DMS79 (cell line): ENCODE measurements at places on chromosomes 2 and 18.
A peak's percentile ranks its signal among the peaks of the same experiment; 100 is the strongest.

- DNase-seq = no peak
Measured at GRCh38 chr2:162113776-162114168, 38.3 kb downstream of the GCG start.

GRCh38 chr2:26970928-26971627 lies 641 bp downstream of the MAPRE3 start:
- no peak for DNase-seq

- no peak for DNase-seq
Measured at GRCh38 chr18:42039396-42039795, 84.4 kb downstream of the PIK3C3 start.

DNA sequence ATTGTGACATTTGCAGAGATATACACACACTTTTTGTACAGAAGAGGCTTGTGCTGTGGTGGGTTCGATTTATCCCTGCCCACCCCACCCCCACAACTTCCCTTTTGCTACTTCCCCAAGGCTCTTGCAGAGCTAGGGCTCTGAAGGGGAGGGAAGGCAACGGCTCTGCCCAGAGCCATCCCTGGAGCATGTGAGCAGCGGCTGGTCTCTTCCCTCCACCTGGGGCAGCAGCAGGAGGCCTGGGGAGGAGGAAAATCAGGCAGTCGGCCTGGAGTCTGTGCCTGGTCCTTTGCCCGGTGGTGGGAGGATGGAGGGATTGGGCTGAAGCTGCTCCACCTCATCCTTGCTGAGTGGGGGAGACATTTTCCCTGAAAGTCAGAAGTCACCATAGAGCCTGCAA lies 40.0 kb downstream of the STEAP3 start:
- no peak for DNase-seq

DNA sequence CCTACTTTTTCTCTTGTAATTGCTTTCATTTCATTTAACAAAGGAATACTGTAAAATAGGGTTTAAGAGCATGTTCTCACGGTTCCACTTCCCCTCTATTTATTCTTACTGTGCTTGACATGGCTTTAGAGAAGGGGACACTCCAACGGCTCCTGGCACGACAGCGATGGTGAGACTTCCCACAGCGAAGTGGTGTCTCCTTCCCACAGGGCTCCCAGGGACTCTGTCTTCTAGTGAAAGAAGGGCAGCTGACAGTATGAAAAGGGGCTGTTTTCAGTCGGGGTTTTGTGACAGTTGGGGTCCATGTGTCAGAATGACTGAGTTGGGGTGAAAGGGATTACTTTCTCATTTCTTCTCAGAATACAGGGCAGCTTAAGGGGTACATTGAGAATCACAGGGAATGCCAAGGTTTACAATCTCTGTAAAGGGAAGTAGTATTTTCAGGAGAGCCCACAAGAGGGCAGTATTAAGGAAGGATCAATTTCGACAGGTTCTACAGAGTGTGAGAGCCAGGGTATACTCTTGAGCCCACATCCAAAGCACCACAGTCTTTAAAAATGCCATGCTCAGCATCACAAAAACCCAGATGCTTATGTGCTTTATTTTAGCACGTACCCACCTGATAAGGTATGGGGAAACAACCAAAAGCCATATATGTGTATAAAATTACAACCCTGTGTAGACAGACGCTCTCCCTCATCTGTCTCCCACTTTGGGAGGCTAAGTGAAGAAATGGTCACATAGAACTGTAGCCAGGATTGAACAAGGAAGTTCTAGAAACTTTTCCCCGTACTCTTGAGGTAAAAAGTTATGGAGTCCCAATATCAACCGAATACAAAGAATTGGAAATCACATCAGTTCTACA lies 31.3 kb upstream of the RAPGEF4 start:
- no peak for DNase-seq

- DNase-seq = no peak
Measured at GRCh38 chr2:101960819-101961337, 30.9 kb upstream of the IL1R2 start.

- no peak for DNase-seq
Measured at GRCh38 chr2:199273042-199273511, 184.7 kb downstream of the SATB2 start.

DNA sequence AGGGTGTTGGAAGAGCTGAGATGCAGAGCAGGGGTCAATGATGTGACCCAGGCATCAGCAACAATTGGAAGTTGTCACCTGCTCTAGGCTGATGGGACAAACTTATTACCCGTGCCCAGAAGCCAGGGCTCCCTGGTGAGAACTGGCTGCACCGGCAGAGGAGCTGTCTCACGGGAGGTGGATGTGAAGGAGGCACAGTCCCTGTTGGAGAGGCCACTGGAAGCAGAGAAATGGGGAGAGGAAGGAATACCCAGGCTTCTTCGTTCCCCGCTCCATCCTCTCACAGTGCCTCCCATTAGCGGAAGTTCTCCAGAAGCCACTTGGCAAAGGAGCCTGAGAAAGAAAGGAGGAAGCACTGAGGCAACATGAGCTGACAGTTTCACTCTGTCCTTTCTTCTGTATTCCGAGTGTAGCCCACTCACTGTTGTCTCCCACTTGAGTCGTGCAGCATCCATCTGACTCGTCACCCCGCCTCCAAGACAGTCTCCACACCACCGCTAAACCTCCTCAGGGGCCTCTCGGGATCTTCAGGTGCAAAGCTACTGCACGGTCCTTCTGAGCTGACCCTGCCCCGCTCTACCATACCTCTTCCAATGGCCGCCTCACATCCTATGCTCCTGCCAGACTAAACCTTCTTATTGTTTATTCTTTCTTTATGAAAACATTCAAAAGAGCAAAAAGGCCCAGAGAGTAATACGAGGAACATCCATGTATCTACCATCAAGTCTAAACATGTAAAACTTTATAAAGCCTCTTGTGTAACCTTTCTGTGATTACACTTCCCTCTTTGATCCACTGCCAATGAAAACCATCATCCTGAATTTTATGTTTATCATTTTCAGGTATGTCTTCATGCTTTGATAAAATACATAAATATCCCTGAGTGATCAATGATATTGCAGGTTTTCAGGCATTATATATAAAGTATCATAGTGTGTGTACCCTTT lies 19.1 kb upstream of the AFTPH start:
- DNase-seq = no peak

- DNase-seq = no peak
Measured at GRCh38 chr18:23204589-23205235, 69.4 kb downstream of the CABLES1 start.

DNA sequence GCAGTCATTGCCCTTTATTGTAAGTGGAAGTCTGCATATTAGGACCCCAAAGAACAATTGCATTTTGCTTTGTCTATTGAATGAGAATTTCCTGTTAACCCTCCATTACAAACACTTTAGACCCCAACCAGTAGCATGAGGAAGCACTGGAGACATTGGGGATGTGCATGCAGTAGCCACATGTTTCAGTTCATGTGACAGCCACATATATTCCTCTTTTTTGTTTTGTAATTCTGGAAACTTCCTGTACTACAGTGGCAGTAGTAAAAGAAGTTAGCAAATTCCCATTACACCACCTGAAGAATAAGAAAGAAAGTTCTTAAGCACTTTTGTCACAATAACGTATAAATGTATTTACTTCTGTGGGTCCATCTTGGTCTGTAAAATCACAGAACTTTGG lies 281.1 kb upstream of the SLC14A2 start:
- DNase-seq = no peak

GRCh38 chr2:232521959-232522622 lies 1.9 kb downstream of the PRSS56 start:
- no peak for DNase-seq

DNA sequence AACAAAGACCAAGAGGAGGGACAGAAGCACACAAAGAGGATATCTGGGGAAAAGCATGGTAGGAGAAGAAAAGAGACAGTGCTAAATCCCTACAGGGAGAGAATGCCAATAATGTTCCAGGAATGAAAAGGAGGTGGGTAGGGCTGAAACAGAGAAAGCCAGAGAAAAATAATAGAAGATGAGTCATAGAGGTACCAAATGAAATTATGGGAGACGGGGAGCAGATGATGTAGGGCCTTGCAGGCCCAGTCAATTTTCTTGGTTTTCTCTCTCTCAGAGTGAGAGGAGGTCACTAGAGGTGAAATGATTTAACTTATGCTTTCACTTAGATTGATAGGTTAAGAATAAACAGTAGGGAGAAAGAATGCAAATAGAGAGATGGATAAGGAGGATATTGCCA lies 61.5 kb downstream of the RPRM start:
- no peak for DNase-seq

- DNase-seq = no peak
Measured at GRCh38 chr2:15838481-15839090, 101.8 kb upstream of the MYCN start.

GRCh38 chr2:142991295-142991694 lies 113.8 kb downstream of the KYNU start:
- DNase-seq = no peak

GRCh38 chr18:35577045-35577848 lies 4.3 kb upstream of the GALNT1 start:
- DNase-seq = no peak

- DNase-seq = no peak
Measured at GRCh38 chr2:172462849-172463381, 35.5 kb downstream of the ITGA6 start.

GRCh38 chr2:237704501-237705434 lies 77.4 kb downstream of the LRRFIP1 start:
- DNase-seq = no peak

DNA sequence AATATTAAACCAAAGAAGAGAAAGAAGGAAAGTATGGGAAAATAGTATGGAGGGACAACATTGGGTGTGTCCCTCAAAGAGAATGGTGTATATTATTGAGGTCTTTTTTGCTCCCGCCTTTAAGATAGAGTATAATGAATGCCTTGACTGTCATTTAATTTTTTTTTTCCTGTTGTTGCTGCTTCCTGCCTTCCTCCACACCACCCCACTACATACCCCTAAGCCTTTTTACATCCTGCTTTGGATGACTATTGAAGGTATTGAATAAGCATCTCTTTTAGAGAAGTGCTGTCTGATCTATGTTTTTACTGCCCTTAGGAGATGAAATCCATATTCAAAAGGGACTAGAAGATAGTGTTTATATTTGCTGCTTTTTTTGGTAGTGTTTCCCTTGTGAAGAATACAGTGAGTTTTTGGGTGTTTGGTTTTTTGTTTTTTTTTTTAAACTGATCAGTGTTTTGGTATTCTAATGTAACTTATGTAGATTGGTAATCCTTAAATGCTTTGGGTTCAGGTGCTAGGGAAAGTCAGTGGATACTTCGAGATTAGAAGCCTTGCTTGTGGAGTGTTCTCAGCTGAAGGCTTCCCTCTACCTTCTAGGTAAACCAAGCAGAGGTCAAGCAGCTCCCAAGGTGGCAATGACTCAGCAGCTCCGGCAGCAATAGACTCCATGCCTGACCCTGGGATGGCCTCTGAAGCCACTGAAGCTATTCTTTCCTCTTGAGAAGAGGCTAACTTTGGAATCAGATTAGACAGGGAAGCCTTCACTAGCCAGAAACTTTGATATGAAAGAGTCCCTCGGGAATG lies 5.0 kb downstream of the FZD7 start:
- DNase-seq = no peak

DNA sequence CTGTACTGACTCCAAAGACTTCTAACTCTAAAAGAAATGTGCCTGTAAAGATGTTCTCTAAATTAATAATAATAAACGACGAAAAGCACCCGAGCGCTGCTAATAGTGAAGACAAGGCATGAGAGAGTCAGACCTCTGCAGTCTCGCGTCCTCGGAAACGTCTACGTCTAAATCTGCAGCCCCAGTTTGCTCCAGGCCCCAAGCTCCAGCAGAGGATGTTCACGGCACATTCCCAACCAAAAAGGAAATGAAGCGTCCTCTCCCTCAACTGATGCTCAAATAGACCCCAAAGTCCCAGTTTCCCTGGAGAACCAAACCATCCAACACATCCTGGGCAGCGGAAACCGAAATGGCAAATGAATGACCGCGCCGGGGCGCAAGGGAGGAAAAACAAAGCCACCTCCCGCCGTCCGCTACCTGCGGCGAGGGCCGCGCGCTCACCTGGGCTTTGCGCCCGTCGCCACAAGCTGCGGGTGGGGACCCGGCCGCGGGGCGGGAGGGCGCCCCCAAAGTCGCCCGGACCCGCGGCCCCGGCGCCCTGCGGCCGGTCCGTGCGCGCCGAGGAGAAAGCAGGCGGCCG lies 47.1 kb upstream of the CCDC150 start:
- DNase-seq = no peak

DNA sequence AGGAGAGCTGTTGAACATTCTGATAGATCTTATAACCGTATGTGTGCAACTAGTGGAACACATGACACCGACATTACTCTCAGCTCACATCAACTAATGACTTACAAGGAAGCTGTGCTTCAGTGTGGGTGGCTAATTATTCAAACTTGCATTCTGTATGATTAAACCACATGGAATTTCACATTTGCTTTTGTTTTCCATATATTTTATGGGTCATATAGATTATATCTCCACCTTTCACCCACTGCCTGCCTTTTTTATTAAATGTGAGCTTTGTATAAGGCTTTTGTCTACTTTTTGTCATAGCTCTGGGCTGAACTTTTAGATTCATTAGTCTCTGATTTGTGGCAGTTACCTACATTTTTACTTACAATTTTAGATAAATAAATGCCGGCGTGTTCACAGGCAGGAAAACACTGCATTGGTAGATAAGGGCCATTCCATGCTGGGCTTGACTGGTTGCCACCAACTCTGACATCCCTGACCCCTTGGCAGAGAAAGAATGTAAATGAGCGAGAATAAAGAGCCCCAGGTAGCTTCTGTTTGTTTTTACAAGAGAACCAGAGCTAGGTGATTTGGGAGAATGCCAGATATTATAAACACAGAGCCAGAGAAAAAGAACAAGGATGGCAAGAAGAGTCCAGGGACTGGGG lies 35.7 kb downstream of the LYPD6 start:
- peak; percentile 52 for DNase-seq

DNA sequence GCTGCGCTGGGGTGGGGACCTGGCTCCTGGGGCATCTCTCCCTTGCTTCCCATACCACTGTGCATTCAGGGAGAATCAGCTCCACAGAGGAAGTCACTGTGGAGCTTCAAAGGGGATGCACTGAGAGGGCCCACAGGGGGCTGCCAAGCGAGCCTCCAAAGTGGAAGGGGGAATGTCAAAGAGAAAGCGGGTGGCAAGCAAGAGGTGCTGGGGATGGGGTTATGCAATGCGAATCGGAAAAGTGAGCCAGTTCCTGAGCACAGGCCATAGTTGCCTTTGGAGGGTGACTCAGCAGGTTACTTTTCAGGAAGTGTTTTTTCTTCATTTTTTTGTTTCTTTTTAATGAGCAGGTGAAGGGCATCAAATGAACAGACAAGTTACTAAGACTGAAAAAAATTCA lies 17.6 kb downstream of the PMAIP1 start:
- no peak for DNase-seq

GRCh38 chr2:113976277-113976928 lies 86.5 kb downstream of the ACTR3 start:
- DNase-seq = no peak

GRCh38 chr18:44651918-44652572 lies 28.6 kb upstream of the SETBP1 start:
- no peak for DNase-seq

GRCh38 chr2:179302149-179302548 lies 37.5 kb upstream of the SESTD1 start:
- DNase-seq = no peak

- DNase-seq = no peak
Measured at GRCh38 chr2:229330952-229331351, 59.9 kb upstream of the PID1 start.
